DMS153 (cell line): ENCODE measurements at places on chromosomes 1 and 21.

DNA sequence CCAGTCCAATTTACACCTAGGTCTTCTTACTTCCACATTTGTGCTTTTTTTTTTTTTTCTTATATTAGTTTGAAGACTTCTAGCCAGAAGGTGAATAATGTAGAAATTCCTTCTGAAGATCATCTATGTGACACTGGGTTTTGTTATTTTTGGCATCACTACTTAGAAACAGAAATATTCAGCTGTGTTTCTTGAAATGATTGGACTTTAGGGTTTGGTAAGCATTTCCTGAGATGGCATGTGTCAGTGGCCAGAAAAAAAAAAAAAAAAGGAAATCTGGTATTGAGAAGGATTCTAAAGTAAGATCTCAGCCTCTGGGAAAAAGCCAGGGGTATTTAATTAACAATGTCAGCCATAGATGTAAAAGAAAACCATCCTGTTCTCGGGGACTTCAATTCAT is 43.4 kb upstream of the LRRC8C start:
- DNase-seq = no peak

- DNase-seq = peak; percentile 66
These were observed 2.5 kb upstream of the APOBEC4 start for GRCh38 chr1:183655562-183656075.

DNA sequence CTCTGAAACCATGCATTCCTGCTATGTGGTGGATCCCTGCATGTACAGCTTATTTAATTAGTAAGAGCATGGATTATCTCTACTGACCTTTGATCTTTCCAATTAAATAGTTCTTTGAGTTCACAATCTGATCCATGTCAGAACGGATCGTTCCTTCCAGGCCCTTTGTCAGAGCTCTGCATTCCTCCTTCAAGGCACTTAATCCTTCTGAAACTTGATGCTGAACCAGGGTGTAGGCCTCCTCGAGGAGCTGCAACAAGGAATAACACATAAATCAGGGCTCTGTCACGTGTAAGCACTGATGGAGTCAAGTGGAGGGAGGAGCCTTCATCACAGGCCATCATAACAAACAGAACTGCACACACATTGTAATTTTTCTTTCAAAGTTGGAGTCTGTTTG is 68.4 kb upstream of the EDEM3 start:
- DNase-seq = no peak

- DNase-seq = no peak
These were observed 11.8 kb downstream of the LRRC8D start for GRCh38 chr1:89832496-89833127.

DNA sequence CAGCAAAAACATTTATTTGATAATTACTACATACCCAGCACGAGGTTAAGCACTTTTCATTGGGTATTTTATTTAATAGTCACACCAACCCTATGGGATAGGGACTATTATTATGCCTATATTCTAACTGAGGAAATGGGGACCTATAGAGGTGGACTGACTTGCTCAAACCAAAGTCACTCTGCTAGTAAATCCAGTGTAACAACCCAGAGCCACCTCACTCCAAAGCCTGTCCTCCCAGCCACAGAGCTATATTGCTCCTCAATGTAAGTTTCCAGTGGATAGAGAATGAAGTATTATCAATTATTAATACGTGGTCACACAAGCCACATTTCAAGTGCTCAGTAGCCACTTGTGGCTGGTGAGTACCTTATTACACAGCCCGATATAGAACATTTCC is 97.5 kb downstream of the RGS2 start:
- no peak for DNase-seq

DNA sequence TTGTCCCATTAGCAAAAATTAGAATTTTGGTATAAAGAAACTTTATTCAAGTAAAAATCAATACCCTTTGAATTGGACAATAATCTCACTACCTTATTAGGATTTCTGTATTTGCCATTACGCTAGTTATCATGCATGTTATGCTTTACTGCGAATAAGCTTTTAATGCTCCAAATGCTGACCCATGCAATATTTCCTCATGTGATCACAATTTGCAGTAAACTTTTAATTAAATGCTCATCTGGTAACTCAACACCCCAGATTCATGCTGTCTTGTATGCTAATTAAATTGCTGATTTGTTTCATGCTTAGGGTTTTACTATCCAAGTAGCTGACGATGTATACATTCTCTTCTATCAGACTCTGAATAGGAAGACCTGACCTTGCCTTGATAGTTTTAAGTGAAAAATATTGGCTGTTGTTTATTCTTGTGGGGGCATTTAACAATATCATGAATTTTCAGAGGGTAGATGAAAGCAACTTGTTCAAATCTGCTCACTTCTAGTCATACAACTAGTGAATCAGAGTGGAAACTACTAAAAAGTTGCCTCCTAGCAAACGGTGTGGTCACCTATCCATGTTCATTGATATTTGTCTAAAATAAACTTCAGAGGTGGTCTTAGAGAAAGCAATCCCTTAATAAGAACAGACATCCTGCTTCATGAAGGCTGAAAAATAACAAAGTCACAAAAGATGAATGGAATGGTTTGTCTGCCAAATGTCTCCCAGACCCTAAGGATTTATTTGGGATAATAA is 5.6 kb downstream of the XCL1 start:
- no peak for DNase-seq

- peak; percentile 53 for DNase-seq
These were observed 79.0 kb upstream of the NFASC start for GRCh38 chr1:204791453-204792353.

DNA sequence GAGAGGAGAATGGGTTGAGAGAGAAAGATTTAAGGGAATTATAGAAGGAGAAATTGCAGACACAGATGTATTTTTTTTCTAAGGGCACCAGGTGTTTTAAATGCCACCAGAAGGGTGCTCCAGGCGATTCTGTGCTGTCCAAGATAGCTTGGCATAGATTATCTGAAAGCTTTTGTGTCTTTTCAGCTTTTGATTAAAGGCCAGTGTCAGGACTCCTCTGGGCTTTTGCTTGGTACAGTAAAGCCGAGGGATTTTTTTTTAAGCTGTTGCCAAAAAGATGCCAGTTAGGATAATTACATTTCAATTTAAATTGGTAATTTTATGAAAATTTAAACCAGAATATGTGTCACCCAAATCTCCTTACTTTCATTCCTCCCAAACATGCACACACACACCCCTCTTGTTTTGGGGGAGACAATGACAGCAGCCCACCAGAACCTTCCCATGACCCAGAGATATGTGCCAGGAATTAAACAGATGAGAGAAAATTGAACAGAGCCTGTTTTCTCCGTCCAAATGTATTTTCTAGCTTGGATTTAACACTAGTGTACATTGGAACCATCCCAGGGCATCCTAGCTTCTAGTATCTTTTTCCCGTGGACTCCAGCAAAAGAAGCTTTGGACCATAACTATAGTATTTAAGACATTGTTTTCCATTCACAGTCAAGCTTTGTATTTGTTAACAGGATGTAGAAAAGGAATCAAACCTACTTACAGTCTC is 670.7 kb upstream of the CXADR start:
- no peak for DNase-seq

DNA sequence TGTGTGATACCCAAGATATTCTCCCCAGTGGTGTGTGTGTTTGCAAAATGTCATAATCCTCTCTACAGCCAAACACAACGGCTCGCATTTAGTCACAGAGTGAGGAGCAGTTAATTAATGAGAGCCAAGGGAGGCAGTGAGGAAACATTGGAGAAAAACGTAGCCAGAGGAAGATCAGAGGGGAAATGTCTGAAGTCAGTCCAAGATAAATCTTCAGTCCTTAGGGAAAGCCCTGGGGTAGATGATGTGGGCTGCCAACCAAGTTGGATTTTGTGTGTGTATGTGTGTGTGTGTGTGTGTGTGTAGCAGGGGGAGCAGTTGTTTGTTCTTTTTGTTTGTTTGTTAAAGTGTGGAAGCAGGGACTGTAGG is 201.0 kb upstream of the PTBP2 start:
- DNase-seq = no peak

DNA sequence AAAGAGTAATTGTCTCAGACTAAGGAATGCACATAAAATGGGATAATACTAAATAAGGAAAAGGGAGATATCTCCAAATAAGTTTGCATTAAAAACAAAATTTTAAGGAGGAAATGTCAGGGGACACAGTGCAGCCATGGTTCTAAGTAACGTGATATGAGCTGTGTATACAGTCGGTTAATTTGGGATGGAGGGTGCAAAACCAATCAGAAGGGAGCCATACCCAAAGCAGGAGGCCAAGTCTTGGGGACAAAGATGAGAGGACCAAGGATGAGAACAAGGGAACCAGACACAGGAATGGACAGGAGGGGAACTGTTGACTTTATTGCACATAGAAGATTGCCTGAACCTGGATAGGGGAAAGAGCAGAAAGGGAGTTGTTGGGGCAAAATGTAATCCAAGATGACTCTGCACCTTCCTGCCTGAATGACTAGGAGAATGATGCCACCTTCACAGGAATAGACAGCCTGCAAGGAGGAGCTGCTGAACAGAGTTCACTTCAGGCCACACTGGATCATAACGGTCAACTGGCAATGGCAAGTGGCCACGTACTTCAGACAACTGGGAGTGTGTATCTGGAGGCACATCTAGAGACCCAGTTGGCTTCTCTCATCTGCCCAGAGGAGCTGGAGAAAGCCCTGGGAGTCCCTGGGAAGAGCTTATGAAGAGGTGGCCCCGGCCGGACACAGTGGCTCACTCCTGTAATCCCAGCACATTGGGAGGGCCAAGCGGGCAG is 22.0 kb upstream of the BOLA1 start:
- no peak for DNase-seq

DNA sequence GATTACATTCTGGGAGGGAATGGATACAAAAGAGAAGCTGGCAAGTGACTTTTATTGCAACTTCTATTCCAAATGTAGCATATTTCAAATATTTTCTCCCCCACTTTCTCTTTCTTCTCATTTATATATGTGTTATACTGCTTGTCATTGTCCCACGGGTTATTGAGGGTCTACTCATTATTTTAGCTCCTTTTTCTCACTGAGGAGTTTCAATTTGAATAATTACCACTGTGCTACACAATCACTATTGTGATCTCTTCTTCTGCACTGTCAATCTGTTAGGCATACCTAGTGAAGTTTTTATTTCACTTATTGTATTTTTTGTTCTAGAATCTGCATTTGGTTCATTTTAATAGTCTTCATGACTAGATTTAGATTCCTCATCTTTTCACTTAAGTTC is 339.7 kb downstream of the PTPRC start:
- DNase-seq = no peak

DNA sequence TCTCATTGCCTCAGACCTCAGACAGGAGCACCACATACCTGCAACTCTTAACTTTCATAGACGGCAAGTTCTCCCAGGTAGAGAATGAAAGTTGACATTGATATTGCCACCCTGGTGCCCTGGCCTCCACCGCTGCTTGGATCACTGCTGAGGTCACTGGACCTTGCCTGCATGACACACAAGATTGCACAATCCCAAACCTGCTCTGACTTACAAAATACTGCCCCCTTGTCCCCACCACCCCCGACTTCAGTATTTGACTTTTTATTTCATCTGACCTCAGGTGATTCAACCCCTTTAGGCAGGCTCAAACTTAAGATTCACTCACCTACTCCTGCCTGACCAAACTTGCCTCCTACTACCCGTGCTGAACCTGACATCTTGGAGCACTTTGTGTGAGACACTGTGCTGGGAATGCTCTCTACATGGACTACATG is 43.1 kb upstream of the S1PR1 start:
- no peak for DNase-seq

GRCh38 chr21:45252448-45252925 is 35.2 kb downstream of the POFUT2 start:
- no peak for DNase-seq
